NCI-H2081 treated with DMSO at 0.1 percent for 48 hours (cell line): ENCODE measurements at places on chromosomes 12 and 14.

GRCh38 chr12:13146336-13146938, 43.0 kb upstream of the GSG1 start:
- DNase-seq, result no peak

- DNase-seq, result no peak
These were observed 45.5 kb downstream of the KTN1 start for GRCh38 chr14:55625481-55625880.

- no peak for DNase-seq
These were observed 30.8 kb upstream of the CMKLR1 start for GRCh38 chr12:108369736-108370396.

DNA sequence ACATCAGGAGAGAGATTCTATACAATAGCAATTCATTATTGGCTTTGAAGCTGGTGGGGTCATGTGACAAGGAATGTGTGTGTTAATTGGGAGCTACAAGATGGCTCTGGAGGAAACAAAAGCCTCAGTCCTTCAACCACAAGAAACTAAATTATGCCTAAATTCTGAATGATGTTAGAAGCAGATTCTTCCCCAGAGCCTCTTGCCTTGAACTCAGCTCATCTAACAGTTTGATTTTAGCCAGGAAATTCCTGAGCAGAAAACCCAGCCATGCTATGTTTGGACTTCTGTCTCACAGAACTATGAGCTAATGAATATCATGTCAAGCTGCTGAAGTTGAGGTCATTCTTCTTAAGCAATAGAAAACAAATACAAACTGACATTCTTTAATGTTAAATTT, 274.7 kb downstream of the SLC6A15 start:
- DNase-seq, result no peak

- no peak for DNase-seq
These were observed 1.4 kb downstream of the ATF1 start for GRCh38 chr12:50765095-50765911.

DNA sequence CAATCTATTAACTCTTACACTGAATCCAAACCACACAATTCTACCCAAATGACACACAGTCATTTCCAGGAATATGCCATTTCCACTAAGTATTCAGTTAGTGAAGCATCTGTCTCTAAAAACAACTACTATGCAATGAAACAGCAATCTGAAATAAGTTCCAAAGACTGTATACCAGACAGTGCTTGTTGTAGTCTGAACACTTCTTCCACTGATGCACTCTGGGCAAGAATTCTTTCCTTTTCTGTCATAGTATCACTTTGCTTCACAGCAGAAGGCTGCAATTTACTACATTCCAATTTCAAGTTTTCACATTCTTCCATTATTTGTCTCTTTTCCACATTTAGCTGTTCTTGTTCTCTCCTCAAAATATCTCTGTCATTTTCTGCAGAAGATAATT, 25.8 kb downstream of the TRIP11 start:
- DNase-seq, result no peak

GRCh38 chr12:13144266-13144828, 40.9 kb upstream of the GSG1 start:
- DNase-seq, result no peak

DNA sequence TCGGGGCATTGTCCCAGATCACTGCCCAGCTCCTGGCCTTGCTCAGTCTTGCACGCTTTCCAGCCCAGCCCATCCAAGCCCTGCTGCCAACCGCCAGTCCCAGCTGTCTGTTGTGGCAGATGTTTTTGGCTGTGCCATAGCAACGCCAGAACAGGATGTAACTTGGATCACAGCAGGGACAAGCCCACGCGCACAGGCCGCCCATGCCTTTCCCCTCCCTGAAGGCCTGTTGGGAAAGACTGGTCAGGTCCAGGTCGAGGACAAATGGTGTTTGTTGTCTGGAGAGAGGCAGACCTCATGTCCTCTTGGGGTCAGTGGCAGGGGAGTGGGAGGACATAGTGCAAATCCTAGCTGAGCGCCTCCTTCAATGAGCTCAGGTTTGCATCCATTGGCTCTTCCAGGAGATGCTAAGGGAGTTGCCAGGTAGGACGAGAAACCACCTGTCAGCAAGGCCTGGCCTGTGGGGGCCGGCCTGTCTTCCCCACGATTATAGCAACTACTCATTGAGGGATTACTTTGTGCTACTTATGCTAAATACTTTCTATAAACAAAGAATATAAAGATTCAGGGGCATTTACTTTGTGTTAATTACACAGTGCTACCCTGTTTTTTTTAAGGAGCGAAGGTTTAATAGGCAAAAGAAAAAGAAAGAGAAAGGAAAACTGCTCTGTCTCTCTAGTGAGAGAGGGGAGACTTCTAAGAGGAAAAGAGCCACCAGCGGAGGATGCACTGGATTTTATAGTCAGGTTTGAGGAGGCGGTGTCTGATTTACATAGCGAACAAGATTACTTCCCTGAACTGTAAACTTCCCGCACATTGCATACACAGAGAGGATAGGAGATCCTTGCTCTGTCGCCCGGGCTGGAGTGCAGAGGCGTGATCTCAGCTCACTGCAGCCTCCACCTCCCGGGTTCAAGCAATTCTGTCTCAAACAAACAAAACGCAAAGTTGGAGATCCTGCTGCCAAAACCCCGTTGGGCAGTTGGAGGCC, 42.8 kb upstream of the CORO1C start:
- peak; percentile 30 for DNase-seq

GRCh38 chr12:118035190-118036041, 18.9 kb downstream of the RFC5 start:
- DNase-seq, result no peak

DNA sequence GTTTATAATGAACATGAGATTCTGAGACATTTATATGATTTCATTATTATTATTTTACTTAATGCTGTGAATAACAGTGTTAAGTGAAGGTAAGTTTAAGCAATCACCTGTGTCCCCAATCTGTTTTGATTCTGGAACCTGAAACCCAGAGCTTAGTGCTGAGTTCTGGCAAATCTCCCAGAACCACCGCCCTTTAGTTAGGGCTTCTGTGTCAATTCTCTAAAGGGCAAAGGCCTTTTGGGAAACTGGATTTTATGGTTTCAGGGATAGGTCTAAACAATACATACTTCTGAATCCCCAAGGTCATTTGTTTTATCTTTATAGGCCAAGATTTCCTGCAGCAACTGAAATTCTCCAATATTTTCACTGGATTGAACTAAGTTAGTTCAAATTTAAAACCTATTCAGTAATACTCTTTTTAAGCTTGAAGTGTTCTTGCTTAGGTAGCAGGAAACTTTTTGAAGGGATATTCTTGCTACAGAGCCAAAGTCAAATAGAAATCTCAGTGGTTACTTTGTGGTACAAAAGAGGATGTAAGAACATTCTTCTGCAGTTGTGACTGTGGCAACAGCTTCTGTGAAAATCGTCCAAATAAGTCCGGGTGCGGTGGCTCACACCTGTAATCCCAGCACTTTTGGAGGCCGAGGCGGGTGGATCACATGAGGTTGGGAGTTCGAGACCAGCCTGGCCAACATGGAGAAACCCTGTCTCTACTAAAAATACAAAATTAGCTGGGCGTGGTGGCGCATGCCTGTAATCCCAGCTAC, 10.0 kb upstream of the PKP2 start:
- DNase-seq, result no peak

- no peak for DNase-seq
These were observed 5.8 kb downstream of the SMUG1 start for GRCh38 chr12:54182981-54183380.

GRCh38 chr14:87656315-87656714, 336.7 kb downstream of the GALC start:
- no peak for DNase-seq

DNA sequence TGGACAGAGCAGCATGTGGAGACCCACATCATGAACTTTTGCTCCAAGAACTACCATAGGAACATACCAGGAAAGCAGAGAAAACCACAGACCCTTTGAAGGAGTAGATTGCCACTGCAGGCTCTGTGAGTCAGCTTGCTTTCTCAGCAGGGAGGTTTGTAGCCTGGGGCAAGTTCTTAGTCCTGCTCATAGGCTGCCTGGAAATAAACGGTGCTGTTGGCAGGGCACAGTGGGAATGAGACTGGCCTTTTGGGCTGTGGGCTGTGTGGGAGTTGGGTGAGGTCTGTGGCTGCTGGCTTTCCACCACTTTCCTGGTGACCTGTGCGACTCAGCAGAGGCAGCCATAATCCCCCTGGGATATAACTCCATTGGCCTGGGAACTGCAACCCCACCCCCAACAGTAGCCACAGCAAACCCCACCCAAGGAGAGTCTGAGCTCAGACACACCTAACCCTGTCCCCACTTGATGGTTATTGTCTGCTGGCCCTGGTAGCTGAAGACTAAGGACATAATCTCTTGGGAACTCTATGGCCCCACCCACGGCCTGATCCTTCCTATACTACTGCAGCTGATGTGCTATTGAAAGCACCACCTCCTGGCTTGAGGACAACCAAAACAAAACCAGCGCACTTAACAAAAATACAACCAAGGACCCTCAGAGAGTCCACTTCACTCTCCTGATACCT, 192.1 kb upstream of the GARIN6 start:
- no peak for DNase-seq

- no peak for DNase-seq
These were observed 11.5 kb downstream of the ADCY4 start for GRCh38 chr14:24323341-24323740.

- no peak for DNase-seq
These were observed 50.4 kb downstream of the MAGOHB start for GRCh38 chr12:10563002-10563401.

DNA sequence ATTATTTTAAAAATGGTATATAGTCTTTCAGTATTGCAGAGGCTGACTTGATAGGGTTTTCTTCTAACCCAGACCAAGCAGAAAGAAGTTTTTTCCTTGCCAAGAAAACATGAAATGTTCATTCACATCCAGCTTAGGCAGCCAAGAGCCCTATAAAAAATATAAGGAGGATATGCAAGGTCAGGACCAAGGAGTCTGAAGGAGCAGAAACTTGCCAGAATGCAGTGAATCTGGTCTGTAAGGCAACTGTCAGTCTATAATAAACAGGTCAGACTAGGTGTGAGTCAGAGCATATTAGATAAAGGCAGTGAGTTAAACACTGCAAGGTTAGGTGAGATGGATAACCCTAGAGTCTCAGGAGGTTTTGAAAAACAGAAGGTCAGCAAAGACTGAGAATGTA, 645.5 kb downstream of the C12orf50 start:
- DNase-seq, result no peak

DNA sequence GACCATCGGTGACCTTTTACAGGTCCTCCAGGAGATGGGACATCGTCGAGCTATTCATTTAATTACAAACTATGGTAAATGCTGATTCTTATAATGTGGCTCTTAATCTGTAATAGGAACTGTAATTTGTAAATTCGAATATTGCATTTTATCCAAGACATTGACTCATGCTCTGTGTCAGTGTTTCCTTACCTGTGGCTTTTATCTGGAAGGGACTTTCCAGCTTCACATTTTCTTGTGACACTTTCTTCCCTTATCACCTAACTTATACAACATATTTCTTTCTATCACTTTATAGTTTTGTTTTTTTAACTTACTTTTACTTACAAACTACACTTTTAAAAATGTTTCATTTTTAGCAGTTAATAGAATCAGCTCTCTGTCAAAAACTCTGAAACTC, 14.8 kb downstream of the IRAK3 start:
- DNase-seq, result no peak

- no peak for DNase-seq
These were observed 61.0 kb upstream of the PTHLH start for GRCh38 chr12:28033538-28033915.

DNA sequence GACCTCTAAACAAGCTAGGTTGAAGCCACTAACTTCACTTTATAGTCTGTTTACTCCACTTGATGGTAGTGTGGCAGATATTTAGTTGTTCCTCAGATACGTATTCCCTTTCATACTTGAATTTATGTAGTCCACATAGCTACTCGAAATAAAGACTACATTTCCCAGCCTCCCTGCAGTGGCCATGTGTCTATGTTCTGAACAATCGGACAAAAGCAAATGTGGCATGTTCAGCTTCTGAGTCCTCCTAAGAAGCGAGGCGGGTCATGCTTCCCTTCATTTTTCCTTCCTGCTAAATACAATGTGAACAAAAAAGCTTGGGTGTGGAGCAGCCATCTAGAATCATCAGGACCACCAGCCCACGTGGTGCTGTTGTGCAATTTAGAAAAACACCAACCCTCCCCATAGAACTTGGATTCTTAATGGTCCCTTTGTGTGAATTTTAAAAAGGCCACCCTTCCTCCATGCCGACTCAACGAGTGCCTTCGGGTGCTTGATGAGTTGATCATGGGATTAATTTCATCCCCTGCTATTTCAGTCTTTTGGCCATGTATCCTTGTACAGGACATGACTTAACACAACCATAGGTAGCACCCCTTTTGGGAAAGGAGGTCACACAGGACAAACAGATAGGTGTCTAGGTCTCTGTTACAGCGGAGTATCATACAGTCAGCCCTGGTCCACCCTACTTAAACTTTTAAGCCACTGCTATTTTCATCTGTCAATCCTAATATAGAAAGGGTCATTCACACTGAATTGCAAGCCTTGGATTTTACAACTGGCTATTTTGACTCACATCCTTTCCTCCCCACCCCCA, 60.7 kb downstream of the ZFC3H1 start:
- no peak for DNase-seq

- no peak for DNase-seq
These were observed 399.8 kb upstream of the SOX5 start for GRCh38 chr12:24349051-24349799.

DNA sequence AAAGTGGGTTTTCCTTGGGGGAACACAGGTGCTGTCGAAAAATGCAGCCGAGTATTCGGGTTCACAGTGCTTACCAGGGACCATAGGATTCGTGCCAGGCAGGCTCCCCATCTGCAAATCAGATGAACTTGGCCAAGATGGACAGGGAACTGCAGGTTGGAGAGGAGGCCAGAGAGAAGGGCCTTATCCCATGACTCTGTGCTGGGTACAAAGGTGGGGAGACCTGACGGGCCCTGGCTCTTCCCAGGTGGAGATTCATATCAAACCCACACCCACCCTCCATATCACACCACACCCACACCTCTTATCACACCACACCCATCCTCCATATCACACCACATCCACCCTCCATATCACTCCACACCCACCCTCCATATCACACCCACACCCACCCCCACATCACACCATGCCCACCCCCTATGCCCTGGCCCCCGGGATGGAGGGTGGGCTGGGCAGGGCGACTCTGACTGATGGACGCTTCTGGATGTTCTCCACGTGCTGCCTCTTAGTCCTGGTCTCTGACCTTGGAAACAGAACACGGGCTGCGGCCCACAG, 319.7 kb downstream of the ADGRD1 start:
- no peak for DNase-seq

- no peak for DNase-seq
These were observed 20.2 kb downstream of the HEATR5A start for GRCh38 chr14:31400031-31400638.

GRCh38 chr12:56522411-56523193, 982 bp downstream of the RBMS2 start:
- no peak for DNase-seq

- no peak for DNase-seq
These were observed 13.2 kb upstream of the TSPAN11 start for GRCh38 chr12:30913323-30913722.

- no peak for DNase-seq
These were observed 1.5 kb downstream of the PLEKHG6 start for GRCh38 chr12:6311822-6312528.

DNA sequence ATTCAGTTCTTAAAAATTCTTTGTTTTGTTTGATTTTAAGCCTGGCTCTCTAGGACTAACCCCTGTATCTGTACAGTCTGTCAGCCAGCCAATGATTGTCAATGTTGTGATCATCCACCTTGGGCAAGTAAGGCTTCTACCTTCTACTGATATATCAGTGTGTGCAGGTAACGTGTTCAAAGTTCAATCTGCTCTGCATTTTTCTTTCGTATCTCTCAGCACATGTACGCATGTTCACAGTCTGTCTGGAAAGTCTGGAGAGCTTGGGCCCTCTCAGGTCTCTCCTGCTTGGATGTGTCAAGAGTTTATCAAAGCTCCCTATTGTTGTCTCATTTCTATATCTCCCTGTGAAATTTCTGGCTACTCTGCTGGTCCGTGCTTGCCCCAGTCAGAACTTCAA, 138.6 kb upstream of the VRK1 start:
- no peak for DNase-seq
